Esophagus (tissue), 2 donors: ENCODE measurements at places on chromosomes 1 and 21. TPM values are rescaled to one million over a fixed set of nuclear protein-coding genes. Genes with fewer than 3 reads are reported as not detected.

Gene ATAD3B
- 20.7 TPM for polyA plus RNA-seq

Gene FMN2
- 0.16 TPM for polyA plus RNA-seq

Gene KCNE2
- polyA plus RNA-seq, result 0.07 TPM

Gene OR2G2
- not detected for polyA plus RNA-seq

Gene GJA9
- polyA plus RNA-seq, result 0.86 TPM

Gene NHLH1
- 0.08 TPM for polyA plus RNA-seq

Gene RFX5
- polyA plus RNA-seq, result 12.0 TPM

Gene CELA2A
- not detected for polyA plus RNA-seq
